Neural crest cell (in vitro differentiated cells): ENCODE measurements at places on chromosomes 6 and 20.

- no peak for DNase-seq
These were observed 216.5 kb upstream of the FLRT3 start for GRCh38 chr20:14553774-14554534.

- no peak for DNase-seq
These were observed 42.9 kb downstream of the CDH26 start for GRCh38 chr20:60001108-60001507.

DNA sequence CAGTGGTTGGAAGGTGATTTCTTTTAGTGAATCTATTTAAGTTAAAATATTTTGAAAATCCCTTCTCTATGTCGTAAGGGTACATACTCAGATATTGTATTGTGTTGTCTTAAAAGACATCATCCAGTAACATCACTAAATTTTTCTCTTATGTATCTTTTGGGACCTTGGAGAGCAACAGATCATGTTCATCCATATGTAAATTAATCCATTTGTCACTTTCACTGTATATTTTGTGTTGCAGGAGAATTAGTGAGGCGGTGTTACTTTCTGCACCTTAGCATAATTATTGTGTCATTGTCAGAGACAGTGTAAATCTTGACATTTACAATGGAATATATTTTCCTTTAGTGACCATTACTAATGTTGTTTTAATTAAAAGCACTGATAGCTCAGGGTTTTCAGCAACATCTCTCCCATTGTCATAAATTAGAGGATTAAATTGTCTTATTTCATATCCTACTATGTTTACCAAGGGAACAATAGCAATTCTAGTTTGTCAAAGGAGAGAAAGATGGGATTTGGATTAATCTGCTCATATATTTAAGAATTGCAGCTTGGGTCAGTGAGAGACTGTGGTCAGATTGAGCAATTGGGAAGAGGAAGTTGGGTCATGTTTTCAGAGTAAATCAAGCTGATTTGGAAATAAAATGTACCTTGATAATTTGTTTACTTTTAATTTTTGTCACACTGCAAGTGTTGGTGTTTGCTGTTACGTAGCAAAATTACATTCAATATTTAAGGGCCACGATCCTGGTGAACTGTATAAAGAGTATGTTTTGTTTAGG is 22.7 kb downstream of the DOK5 start:
- DNase-seq: no peak

DNA sequence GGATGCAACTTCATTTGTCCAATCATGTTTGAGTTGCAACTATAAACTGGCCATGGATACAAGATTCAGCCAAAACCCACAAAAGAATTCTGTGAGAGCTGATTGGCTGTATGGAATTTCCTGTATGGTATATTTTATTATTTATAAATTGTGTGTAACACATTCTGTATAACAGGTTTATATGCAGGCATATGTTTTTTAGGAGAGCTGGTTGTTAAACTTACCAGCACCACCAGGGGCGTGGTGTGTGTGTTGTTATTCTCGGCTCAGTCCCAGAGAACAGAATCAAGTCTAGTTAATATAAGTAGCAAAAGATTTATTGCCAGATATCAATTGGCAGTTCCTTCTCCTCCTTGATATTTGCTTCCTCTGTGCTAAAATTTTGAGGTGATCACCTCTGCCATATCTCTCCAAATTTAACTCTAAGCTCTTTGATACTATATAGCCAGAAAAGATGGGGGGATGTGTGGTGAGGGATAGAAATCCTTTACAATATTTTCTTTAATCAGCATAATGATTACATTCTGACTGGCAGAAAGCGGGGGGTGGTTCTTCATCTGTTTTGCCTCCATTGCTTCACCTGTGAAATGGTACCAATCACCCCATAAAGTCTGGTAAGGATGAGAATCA is 22.9 kb downstream of the CNBD2 start:
- no peak for DNase-seq

GRCh38 chr20:63955827-63956663 is at the start of gene UCKL1:
Gene UCKL1, minus strand, starts transcription at chr20:63956416. Its CDS starts 44 bp downstream, at chr20:63956372.
- DNase-seq: peak; percentile 76

GRCh38 chr20:48678421-48678820 is 149.4 kb downstream of the PREX1 start:
- DNase-seq: no peak

- DNase-seq: no peak
These were observed 92.8 kb upstream of the RNF217 start for GRCh38 chr6:124869416-124869815.

- no peak for DNase-seq
These were observed 27.4 kb downstream of the SLX4IP start for GRCh38 chr20:10462516-10462915.
